GM04503 (cell line): ENCODE measurements at places on chromosomes 7 and 10.

- no peak for DNase-seq
Measured at GRCh38 chr7:91351374-91351773, 87.1 kb downstream of the FZD1 start.

DNA sequence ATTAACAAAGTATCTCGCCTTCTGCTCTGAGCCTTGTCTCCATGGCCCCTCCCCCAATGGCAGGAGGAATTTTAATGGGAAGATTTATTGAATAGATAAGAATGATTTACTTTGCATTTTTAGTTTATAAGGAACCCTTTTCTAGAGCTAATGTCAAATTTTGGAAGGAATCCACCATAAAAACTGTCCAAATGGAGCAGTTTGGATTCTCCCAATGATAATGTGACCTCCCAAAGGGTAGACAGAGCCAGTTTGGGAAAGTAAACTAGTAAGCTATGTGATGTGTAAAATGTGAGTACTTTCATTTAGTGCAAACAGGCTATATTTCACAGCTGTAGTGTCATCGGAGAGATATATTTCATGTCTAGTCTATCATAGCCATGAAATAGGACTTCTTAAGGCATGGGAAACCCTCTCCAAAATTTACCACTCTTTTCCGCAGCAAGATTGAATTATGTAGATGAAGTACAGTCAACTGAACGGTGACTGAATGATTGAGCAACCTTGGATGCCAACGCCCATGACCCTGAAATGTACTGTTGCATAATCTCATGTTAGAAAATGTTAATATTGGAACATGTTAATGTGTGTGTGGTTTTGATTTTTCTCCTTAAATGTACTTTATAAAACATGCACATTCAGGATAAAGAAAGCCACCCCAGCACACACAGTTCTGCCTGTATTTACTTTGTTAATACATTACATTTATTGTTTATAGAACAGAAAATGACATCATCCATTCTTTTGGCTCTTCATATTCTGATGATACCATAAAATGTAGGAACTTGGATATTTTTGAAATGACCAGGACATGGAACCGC, 140.6 kb downstream of the NRP1 start:
- no peak for DNase-seq

- DNase-seq, result no peak
Measured at GRCh38 chr7:72069263-72069662, 342.9 kb downstream of the CALN1 start.

DNA sequence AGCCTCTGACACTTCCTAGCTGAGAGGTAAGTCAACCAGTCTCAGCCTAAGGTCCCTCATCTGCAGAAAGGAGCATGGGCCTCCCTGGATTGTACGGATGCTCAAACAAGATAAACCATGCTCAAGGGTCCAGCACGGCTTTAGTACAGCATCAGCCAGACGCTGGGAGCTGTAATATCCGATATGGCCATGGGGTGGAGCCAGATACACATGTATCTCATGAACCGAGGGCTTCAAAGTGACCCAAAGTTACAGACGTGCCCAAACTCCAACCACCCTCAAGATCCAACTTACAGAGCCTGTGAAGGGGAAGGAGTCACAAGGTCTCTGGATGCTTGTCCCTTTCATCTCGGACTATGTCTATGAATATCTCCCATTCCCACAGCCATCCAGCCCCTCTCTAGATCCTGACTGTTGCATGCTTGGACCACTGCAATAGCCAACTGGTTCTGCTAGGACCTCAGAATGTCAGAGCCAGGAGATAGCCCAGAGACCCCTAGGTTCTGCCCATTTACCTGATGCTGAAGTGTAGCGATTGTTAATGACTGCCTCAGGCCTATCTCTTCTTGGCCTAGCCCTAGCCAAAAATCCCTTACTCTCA, 142.4 kb downstream of the SH3PXD2A start:
- DNase-seq, result no peak

DNA sequence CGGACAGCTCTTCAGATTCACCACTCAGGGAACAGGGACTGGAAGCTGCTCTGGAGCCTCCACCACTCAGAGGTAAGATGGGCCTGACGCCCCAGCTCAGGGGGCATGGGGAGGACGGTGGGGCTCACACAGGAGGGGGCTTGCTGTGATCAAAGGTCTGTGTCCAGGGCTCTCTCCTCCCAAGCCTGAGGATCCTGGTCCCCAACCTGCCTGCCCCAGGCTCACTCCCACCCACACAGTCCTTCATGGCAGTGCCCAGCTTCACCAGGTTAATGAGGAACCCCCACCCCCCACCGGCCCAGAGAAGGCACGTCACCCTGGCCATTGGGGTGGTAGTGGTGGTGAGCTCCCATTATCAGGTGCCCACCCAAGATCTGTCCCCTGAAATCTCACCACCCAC, 926.7 kb upstream of the ZNF722 start:
- DNase-seq, result no peak
